Activated naive CD4-positive, alpha-beta T cell treated with anti-CD3 and anti-CD28 coated beads, Interleukin-2, amount 50 U/mL, for 72 hours (primary cell): ENCODE measurements at places on chromosomes 1 and 21.

DNA sequence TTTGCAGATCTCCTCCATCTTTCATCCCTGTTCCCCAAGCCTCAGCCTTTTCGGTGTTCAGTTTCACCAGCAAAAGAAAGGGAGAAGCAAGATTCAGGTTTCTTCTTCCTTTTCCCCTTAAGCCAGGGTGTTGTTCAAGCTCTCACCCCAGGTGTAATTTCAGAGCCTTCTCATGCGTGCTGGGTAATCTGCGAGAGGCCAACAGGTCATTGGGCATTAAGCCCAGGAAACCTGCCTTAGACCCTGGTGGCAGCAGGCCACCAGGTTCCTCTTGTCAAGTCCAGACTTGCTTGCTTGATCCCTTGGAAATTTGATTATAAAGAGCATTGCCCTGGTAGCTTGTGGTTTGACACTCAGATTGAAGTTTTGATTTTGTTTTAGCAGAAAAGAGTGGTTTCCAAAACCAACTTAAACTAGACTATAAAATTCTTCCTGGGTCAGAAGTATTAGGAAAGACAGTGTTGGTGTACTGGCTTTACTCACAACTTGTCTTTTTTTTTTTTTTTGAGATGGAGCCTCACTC, 6.9 kb downstream of the AKR1A1 start:
- DNase-seq: no peak

- no peak for DNase-seq
Measured at GRCh38 chr1:28480308-28480707, 25.5 kb upstream of the RCC1 start.

- no peak for DNase-seq
Measured at GRCh38 chr1:182406012-182406411, 5.5 kb upstream of the TEDDM1 start.

DNA sequence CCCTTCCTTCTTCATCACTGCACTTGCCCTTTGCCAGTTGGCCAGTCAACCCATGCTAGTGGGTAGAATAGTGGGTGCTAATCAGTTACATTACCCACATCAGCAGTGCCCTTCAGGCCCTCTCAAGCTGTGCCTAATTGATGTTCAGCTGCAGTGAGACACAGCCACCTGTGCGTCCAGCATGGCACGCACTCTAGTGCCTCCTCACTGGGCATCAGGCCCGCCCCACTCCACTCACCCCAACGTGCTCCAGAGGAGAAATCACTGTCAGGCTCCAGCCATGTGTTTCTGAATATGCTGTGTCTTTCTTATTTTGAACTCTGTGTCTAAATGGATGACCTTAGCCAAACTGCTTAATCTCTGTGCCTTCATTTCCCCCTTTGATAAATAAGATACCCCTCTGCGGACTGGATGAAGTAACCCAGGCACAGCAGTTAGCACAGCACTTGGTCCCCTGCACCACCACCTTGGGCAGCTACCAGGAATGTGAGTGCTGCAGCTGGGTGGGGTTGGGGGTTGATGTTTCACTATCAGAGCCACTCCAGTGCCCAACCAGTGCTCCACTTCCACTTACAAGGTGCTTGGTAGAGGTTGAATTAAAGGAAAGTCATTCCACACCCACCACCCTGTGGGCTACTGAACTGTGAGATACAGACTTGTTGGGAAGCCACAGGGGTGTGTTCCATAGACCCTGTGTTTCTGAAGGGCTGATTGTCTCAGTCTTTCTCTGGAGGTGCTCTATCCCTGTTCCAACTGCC, 8.9 kb upstream of the ADORA3 start:
- DNase-seq: no peak

DNA sequence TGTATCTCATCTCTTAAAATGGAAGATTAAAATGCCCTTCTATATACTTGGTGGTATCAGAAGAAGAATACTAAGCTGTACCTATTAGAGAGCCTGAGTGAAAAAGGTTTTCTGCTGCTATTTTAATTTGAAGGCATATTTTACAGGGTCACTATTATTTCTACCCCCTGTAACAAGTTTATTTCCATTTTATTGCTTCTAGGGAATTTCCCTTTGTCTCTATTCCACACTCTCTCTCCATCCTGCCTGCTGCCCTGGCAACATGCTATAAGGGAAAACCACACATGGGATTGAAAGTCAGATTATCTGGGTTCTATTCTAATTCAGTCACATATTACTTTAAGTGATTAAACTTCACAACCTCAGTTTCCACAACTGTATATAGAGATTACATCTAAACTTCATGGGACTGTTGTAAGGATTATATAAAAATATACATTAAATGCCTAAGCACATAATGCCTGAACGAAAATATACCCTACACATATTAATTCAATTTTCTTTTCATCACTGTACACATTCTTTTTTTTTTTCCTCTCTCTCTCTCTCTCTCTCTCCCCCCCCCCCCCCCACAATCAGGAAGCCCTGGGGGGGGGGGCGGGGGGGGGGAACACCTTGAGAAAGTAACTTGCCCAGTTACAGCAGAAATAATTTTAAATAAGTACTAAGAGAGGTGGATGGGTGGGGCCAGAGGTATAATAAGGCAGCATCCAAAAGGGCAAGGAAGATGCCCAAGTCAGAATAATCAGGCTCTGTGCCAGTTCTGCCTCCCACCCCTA, 51.5 kb downstream of the LUZP1 start:
- DNase-seq: no peak

GRCh38 chr1:91553177-91553591, 52.5 kb downstream of the CDC7 start:
- no peak for DNase-seq

DNA sequence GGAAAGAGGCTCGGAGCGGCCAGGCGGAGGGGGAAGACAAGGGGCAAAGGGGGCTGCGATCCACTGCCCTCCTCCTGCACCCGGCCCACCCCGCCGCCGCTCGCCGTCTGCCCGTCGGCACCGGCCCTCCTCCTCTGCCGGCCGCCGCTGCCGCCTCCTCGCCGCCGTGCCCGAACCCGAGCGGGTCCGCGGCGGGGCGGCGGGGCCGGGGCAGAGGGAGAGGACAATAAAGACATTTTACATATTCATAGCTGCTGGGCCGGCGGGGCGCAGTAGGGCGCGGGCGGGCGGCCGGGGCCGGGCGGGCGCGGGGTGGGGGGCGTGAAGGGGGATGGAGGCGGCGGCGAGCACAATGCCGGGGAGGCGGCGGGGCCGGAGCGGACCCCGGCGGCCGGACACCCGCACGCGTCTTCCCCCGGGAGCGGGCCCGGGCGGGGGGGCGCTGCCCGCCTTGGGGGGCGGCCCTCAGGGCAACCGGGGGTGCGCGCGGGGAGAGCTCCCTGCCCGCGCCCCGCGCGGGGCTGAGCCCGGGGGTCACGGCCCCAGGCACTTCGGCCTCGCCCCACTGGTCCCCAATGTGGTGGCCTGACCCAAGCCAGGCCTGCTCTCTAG, 546 bp downstream of the POU2F1 start:
- DNase-seq: peak; percentile 40

DNA sequence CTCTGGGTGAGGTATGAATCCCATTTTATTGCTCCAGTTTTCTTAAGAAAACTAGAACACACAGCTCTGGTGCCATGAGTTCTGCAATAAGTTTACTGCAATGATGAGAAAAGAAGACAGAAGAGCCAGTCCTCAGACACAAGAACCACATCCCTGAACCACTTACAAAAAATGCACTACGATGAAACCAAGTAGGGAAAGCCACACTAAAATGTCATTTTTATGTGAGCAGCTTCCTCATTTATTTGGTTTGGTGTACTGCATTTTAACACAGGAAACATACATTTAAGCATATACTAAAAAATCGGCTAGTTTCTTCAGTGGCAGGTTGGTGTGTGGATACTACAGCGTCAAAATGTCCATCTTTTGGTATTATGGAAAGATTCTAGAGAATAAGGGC, 95.9 kb downstream of the PTPN14 start:
- DNase-seq: no peak

GRCh38 chr1:153967107-153967999, at the start of gene CREB3L4:
Gene CREB3L4, plus strand, starts transcription at chr1:153967902. Its CDS starts 624 bp downstream, at chr1:153968526.
- DNase-seq: peak; percentile 88

- DNase-seq: no peak
Measured at GRCh38 chr1:85111695-85112094, 63.4 kb upstream of the MCOLN3 start.

DNA sequence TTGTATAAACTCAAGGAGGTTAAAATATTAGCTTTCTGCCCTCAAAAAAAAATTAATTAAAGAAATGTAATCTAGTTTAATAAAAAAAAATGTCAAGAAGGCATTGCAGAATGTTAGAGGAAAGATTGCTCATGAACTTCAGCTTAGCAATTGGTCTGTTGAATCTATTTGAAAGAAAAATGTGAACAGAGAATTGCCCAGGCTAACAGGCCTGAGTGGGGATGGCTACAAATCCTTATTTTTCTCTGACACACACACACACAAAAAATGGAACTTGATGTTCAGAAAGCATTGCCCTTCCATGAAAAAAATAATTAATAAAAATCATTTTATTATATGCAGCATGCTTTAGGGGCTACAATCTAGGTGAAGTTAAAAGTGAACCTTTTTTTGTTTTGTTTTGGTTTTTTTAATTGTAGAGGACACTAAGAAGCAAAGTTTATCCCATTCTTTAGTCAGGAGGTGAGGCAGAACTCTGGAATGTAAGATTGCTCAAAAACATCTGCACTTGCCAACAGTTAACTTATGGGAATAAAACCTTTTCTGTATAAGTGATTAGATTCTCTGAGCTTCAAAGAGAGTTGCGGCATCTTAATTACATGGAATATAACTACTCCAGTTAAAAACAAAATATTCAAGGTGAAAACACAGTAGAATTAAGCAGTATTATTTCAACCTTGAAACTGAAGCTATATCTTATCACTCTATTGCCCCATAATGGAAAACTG, 658.5 kb upstream of the ADGRL2 start:
- no peak for DNase-seq

DNA sequence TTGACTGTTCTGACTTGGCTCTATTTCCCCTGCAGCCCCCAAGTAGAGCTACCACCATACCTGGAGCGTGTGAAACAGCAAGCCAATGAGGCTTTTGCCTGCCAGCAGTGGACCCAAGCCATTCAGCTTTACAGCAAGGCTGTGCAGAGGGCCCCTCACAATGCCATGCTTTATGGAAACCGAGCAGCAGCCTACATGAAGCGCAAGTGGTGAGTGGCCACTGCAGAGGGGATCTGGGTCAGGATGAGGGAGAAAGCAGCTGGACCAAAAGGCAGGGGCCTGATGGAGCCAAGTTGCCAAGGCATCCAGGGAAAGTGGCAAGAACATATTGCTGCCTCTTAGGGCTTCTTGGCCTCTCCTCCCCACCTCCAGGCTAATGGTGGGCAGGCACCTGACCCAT, 24.1 kb upstream of the TMEM222 start:
- no peak for DNase-seq

GRCh38 chr1:41751804-41752513, 166.8 kb downstream of the HIVEP3 start:
- no peak for DNase-seq

GRCh38 chr1:166169182-166169581, 2.4 kb upstream of the FAM78B start:
- DNase-seq: no peak

DNA sequence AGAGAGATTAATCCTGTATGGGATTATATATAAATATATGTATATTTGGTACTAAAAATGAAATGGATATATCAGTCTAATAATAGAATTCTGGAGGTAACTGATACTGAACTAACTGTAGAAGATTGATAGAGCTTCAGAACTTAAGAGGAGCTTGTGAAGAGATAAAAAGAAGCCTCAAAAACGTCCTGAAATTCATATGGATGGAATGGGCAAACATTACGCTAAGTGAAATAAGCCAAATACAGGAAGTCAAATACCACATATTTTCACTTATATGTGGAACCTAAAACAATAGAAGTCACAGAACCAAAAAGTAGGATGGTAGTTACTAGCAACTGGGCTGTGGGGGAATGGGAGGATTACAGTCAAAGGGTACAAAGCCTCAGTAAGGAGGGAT, 36.0 kb upstream of the ADGRL4 start:
- DNase-seq: no peak

DNA sequence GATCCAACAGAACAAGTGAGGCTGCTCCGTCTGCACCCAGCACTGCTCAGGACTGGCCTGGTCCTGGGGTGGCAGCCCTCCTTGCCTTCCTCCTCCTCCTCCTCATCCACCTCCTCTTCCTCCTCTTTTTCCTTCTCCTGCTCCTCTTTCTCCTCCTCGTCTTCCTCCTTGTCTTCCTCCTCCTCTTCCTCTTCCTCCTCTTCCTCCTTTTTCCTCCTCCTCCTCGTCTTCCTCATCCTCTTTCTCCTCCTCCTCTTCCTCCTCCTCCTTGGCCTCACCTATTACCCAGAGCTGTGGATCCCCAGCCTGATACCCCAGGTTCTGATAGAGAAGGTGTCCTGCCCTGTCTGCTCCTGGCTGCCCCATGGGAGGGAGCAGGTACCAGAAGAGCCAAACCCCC, 16.6 kb upstream of the MFN2 start:
- no peak for DNase-seq

- no peak for DNase-seq
Measured at GRCh38 chr1:213418268-213419071, 367.4 kb downstream of the RPS6KC1 start.

DNA sequence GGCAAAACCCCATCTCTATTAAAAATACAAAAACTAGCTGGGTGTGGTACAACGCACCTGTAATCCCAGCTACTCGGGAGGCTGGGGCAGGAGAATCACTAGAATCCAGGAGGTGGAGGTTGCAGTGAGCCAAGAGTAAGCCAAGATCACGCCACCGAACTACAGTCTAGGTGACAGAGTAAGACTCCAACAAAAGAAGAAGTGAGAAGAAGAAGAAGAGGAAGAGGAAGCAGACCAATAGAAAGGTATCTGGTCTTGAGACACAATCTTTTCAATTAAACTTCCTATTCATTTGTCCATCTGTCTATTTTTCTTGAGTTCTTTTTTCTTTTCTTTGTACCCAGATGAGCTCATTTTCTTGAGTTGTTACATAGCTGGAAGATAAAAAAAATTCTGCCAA, 55.7 kb upstream of the ACADM start:
- DNase-seq: no peak

DNA sequence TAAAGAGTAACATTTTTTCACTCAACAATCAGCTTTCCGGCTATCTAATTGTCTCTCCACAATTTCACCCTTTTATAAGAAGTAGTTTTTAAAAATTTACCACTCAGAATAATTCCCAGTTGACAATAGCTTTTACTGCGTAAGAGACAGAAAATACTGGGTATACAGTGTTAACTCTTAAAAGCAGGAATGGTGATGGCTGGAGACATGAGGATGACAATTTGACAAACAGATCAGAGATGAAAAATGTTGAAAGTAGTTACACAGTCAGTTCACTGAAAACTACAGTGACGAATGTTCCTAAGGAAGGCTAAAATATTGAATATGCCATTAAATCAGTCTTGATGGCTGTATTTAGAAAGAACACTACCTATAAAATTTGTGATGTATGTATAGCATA, 1146.8 kb upstream of the B3GALT2 start:
- DNase-seq: no peak
